MM.1S (cell line): ENCODE measurements at places on chromosomes 13 and 19.

- DNase-seq, result no peak
These were observed 251.6 kb downstream of the KCTD12 start for GRCh38 chr13:76634431-76635191.

GRCh38 chr19:16899566-16900075 is 10.8 kb downstream of the F2RL3 start:
- DNase-seq, result peak; percentile 65

DNA sequence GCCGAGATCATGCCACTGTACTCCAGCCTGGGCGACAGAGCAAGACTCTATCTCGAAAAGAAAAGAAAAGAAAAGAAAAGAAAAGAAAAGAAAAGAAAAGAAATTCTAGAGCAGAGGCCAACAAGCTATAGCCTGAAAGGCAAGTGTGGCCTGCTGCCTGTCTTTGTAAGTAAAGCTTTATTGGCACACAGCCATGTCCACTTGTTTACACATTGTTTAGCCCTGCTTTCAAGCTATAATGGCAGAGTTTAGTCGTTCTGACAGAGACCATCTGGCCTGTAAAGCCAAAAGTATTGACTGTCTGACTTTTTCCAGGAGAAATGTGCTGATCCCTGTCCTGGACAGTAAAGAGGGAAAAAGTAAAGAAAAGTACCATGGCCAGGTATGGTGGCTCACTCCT is 18.3 kb downstream of the NWD1 start:
- DNase-seq, result no peak

GRCh38 chr13:47258384-47258783 is 361.5 kb upstream of the HTR2A start:
- DNase-seq, result no peak

GRCh38 chr19:7475665-7476064 is 13.2 kb downstream of the PEX11G start:
- DNase-seq, result no peak

DNA sequence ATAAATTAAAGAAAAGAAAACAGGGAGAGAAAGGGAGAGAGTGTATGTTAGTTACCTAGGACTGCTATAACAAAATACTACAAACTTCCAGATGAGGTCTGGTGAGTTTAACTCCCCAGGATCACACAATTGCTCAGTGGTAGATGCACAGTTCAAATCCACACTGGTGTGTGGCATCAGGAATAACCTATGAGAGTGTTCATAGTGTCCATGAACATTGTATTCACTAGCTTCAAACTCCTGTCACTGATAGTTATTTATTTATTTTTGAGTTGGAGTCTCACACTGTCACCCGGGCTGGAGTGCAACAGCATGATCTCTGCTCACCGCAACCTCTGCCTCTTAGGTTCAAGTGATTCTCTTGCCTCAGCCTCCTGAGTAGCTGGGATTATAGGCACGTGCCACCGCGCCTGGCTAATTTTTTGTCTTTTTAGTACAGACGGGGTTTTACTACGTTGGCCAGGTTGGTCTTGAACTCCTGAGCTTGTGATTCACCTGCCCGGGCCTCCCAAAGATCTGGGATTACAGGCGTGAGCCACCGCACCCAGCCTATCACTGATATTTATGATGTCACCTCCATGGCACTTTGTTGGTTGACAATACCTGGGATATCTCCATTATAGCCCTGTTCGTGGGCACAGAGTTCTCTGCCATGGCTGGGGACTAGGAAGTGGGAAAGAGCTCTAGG is at the start of gene NFILZ:
TSS of gene NFILZ (plus strand) at position 638 of the 688 bp plus-strand sequence. CDS start 46,133 bp downstream, outside the sequence.
- no peak for DNase-seq

GRCh38 chr13:53013113-53013512 is 15.5 kb upstream of the OLFM4 start:
- DNase-seq, result no peak

DNA sequence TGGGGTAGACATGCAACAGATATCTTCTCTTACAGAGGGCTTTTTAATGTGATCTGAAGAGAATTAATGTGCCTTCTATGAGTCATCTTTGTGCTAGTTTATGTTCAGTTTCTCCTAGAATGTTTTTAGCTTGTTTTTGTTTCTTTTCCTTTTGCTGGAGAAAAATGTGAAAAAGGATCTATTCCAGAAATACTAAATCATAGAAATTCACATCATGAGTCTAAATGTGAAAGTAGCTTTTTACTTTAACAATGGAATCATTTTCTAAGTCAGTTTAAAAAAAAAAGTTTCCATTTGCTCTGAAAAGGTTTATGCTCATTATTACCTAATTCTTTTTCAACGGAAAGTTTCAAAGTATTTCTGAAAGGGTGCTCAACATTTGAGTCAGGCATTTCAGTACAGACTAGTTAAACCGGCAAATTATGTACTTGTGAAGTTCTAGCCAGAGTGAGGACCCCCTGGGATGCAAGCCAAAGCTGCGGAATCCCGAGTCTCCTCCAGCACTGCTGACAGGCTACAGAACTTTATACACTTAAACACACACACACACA is 72.9 kb downstream of the SPATA13 start:
- DNase-seq, result no peak

- DNase-seq, result no peak
These were observed 143.5 kb upstream of the UBL3 start for GRCh38 chr13:29993716-29994488.

DNA sequence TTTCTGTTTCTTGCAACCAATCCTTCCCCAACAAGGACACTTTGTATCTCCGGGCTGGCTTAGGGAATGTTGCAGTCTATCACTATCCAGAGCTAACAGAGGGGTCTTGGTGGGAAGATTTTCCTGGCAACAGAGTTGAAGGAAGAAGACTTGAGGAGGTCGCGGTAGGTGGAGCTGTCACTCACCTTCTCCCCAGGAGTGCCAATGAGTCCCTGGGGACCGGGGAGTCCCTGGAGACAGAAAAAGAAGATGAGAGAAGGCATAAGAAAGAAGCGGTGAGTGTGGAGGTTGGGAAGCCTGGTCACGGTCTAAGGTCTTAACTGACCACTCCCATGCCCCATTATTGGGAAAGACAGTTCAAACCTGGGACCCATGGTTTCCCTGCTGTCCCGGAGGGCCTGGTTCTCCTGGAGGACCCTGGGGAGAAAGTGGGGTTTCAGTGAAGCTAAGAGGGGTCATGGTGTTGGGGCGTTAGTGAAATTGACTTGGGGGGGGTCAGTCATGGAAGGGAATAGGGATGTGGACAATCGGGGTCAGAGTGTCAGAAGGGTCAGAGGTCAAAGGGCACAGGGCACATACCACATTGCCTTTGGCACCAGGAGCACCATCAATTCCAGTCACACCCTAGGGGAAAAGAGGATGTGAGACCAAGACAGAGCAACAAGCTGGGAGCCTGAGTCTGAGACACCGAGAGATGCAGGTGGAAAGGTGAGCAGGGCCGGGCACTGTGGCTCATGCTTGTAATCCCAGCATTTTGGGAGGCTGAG is 18.7 kb downstream of the COL5A3 start:
- DNase-seq, result no peak

- DNase-seq, result no peak
These were observed 27.5 kb downstream of the CRYL1 start for GRCh38 chr13:20498129-20498528.

DNA sequence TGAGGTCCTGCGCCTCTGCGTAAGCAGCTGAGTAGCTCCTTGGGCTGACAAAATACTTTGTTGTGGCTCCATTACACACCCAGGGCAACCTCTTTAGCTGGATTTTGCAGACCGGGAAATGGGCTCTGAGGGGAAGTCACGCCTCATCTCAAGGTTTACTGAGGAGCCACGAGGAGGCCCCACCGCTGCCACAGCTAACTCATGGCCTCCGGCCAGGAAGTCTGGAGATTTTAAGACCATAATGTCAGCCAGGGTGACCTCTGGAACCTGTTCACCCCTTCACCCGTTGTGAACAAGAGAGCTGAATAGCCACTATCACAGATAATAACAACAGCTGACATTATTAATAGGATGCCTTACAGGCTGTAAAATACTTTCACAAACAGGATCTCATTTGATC is 351.3 kb upstream of the TMTC4 start:
- DNase-seq, result no peak

- DNase-seq, result no peak
These were observed 159.9 kb upstream of the PRR20A start for GRCh38 chr13:56980856-56981255.

GRCh38 chr13:19822673-19823072 is 39.9 kb upstream of the PSPC1 start:
- no peak for DNase-seq

- no peak for DNase-seq
These were observed 18.3 kb upstream of the UGGT2 start for GRCh38 chr13:96071504-96071903.

- no peak for DNase-seq
These were observed 36.4 kb downstream of the STK24 start for GRCh38 chr13:98540476-98540875.

- no peak for DNase-seq
These were observed 501.3 kb downstream of the EFNB2 start for GRCh38 chr13:106034201-106034600.

DNA sequence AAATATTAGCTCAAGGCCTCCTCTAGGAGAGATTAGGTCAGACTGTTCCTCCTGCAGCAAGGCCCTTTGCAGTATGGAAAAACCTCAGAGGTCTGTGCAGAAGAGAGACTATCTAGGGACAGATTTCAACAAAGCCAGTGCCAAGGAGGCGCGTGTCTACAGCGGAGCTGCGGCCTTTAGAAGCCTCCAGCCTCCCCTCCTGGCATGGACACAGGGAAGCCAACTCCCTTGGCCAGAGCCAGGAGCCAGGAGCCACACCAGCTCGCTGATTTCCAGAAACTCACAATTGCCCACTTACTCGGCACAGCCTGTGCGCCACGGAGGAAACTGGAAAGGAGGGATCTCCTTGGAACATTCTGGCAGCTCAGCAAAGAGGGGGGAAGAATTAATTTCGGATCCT is 63.4 kb downstream of the INSR start:
- DNase-seq, result no peak

GRCh38 chr19:40461669-40462221 is 3.8 kb downstream of the BLVRB start:
- no peak for DNase-seq

- no peak for DNase-seq
These were observed 93.9 kb downstream of the LIG4 start for GRCh38 chr13:108121406-108121805.

DNA sequence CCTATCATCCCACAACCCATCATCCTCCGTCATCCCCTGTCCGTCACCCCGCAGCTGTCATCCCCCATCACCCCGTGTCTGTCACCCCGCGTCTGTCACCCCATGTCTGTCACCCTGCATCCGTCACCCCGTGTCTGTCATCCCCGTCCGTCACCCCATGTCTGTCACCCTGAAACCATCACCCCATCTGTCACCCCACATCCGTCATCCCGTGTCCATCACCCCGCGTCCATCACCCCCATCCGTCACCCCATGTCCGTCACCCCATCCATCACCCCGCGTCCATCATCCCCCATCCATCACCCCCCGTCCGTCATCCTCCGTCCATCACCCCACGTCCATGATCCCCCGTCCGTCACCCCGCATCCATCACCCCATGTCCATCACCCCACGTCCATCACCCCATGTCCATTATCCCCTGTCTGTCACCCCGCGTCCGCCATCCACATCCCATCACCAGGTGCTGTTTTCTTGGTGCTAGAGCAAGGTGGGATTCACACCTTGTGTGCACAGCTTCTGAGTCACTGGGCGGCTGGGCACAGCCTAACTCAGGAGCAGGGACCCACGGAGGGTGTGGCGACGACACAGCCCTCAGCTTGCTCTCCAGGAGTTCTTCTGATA is 24.2 kb downstream of the RASA3 start:
- no peak for DNase-seq

DNA sequence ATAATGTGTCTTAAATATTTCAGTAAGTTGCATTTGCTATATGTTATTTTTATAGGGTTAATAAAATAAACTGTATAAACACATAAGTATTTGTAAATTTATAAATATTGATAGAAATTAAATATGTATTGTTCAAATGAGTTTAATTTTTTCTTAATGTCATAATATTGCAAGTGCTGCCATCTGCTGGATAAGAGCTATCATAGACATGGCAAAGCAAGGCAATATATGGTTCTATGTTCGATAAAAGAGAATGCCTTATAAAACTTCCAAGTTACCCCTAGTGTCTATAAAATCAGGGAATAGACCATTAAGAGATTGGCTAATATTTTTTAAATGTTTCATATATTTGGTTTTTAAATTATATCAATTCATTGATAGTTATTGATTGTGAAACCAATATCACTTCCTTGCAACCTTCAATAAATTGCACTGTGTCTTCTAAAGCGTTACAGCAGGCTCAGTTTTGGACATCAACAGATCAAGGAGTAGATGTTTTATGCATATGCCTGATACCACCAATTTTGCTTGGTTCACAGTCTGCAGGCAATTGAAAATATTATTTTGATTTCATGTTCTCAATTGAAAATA is 29.0 kb upstream of the SLITRK6 start:
- DNase-seq, result peak; percentile 42

DNA sequence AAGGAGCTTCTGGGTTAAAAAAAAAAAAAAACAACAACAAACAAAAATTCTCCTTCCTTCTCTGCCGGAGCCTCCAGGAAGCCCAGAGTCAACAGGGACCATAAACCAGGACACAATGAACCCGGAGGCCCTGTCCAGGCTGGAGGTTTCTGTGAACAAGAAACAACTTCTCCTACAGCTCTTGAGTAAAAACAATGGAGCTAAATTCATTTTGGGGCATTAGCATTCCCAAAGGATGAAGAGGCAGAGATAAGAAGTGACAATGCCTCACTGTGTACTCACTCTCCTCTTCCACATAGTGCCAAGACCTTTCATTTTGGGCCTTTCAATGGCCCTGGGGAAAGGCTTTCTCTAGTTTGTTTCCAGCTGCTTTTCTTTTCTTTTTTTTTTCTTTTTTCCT is 9.0 kb downstream of the RHPN2 start:
- DNase-seq, result no peak

- no peak for DNase-seq
These were observed 600 bp upstream of the ZNF226 start for GRCh38 chr19:44164327-44164672.

GRCh38 chr13:59398127-59398526 is 765.6 kb downstream of the DIAPH3 start:
- no peak for DNase-seq

DNA sequence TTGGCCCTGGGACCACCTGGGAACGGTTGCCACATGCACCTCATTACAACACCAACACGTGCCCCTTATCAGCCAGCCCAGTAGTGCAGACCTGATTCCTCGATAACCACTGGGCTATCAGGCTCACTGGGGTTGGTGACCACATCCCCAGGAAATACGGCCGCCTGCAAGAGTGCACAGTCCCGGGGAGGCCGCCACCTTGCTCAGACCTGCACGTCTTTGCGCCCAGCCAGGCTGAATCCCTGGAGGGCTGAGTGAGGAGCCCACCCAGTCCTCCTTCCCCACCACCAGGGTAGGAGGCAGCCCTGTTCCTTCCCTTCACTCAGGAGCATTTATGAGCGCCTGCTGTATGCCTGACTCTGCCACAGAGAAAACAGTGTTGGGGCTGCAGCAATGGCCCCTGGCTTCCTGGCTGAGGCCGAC is 67.8 kb downstream of the CEBPG start:
- DNase-seq, result no peak

GRCh38 chr19:47699360-47699917 is 13.8 kb upstream of the EHD2 start:
- DNase-seq, result no peak

- DNase-seq, result no peak
These were observed 127.2 kb upstream of the SOX1 start for GRCh38 chr13:111939666-111940278.

GRCh38 chr19:16627928-16628182 is 149 bp downstream of the MED26 start:
- no peak for DNase-seq
